ENCODE measurements at places on chromosomes 7 and 10.

DNA sequence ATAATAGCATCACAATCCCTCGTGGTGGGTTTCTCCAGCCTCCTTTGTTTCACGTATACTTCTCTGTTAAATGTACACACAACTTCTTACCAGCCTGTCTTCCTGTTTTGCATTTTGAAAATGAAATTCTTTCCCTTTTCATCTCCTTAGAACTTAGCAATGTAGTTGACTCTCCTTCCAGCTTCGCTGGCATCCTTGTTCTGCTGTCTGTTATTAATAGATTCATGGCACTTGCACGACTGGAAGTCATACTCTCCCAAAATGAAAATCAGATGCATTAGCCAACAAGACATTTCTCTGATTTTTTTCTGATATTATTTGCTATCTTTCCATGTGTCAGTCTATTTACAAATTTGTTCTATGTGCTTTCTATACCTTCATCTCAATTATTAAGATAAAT is 3.0 kb upstream of the CREB3L2 start:
- DNase-seq, result no peak

- DNase-seq, result no peak
Measured at GRCh38 chr10:44958196-44958897, 1.3 kb upstream of the RASSF4 start.

DNA sequence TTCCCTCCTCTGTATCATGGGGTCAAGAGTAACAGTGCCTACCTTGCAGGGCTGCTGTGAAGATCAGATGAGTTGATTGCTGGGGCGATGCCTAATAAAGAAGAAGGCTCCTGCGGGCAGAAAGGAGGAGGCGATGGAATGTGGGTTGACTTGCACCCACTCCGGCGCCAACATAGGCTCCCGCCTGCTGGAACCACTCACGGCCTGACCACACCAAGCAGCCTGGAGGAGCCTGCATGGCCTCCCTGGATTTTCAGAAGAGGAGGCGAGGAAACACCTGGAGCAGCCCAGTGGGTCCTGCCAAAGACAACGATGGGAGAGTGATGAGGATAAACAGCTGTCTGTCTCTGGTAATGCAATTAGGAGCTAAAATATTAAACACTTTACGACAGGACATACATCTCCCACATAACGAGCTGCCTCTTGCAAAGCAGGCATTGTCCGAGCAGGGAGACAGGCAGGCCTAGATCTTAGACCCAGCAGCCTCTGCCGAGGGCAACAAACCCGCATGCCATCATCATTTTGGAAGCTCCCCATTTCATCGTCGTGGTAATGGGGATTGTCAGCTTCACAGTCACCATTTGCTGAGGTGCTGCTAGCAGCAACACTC is 302.9 kb upstream of the ZMIZ1 start:
- DNase-seq, result no peak

GRCh38 chr7:1794888-1795542 is 124.9 kb downstream of the ELFN1 start:
- no peak for DNase-seq

DNA sequence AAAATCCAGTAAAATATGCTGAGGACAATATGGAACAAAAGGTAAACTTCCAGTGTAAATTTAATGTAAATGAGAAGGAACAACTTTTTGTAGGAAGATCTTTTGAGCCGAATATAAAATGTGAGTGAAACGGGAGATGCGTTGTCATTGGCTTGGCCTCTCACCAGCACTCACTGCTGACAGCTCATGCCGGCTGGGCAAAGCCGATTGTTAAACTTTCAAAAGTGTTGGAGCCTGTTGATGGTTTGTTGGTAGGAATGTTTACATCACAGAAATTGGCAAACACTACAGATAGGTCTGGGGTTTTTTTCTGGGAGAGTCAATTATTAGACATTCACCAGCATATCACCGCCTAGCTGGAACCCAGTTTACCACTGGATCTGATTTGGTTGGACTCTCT is 6.1 kb downstream of the PSTK start:
- no peak for DNase-seq

- no peak for DNase-seq
Measured at GRCh38 chr7:75985518-75986146, 8.8 kb downstream of the TMEM120A start.

DNA sequence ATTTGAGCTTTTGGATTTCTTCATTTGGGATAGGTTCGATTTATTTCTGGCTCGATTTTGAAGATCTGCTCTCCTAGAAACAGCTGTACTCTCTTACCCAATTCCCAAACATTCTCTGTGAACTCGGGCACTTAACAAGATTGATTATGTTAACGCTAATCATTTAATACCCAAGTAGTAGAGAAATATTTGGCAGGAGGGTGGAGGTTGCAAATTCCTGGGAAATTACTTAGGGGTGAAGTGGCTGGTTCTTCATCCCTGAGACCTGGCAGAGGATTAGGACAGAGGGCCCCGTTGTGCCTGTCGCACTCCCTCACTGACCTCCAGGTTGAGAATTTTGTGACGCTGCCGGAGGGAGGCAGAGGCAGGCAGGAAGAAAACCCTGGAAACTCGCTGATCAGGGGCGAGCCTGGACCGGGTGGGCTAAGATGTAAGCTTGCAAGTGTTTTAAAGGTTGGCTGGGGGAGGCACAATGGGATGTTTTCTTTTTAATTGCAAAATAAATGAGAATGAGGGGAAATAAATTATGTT is 182.6 kb downstream of the TCF7L2 start:
- DNase-seq, result no peak

GRCh38 chr7:3980300-3980643 is 679.2 kb downstream of the SDK1 start:
- no peak for DNase-seq

DNA sequence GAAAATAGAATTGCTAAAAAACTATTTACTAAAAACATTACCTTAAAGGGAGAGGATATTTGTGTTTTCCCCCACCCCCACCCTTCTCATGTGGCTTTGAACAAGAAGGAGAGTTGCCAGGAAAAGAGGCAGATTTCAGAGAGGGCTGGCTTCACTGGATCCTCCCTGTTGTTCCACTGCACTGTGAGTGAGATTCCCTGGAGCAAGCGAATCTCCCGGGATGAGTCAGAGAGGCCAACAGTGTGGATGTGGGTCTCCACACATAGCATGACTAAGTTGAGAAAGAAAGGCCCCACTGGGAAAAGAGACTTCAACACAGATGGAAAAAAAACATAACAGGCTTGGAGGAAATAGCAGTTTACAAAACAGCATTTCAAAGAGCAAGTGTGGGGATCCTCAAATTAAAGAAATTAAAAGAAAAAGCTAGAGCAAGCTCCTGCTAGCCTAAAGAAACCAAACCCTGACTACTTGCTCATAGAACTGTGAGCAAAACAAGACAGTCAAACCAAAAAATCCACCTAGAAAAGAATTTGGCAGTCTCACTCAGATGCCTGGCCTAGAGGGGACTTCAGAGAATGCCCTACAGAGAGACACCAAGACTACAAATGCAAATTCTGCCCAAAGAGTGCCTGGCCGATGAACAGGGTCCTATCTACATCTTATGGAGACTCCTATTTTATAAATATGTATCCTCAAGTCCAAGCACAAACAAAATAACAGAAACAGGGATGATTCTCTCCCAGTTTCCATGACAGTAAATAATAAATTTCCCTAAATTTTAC is 3.4 kb downstream of the CAV1 start:
- no peak for DNase-seq

- DNase-seq, result no peak
Measured at GRCh38 chr10:114791768-114792167, 29.8 kb upstream of the FHIP2A start.

GRCh38 chr7:6624246-6624611 is 8.8 kb downstream of the ZNF853 start:
- no peak for DNase-seq

GRCh38 chr7:28703037-28703765 is 254.9 kb downstream of the TRIL start:
- no peak for DNase-seq
